ENCODE measurements at places on chromosomes 11 and 22.
A peak's percentile ranks its signal among the peaks of the same experiment; 100 is the strongest.

- peak; percentile 91 for DNase-seq
These were observed at the start of gene PHRF1 for GRCh38 chr11:575996-576768. TSS of gene PHRF1 (plus strand) at chr11:576470. CDS start at chr11:581513, 5,043 bp downstream.

DNA sequence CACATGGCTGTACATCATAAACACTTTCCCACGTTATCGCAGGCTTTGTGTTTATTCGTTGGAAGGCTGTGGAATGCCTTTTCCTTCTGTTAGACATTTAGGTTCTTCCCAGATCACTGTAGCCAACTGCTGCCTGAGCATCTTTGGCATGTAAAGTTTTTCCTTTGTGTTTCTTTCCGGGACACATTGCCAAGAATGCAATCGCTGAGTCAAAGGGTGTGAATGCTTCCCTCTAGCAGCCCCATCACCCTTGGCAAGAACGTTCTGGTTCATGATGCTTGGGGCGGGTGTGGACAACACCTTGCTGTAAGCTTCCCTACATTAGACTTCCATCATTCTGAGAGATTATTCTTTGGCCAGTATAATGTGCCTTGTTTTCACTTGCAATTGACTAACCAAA lies 136.2 kb downstream of the OSBP2 start:
- no peak for DNase-seq

DNA sequence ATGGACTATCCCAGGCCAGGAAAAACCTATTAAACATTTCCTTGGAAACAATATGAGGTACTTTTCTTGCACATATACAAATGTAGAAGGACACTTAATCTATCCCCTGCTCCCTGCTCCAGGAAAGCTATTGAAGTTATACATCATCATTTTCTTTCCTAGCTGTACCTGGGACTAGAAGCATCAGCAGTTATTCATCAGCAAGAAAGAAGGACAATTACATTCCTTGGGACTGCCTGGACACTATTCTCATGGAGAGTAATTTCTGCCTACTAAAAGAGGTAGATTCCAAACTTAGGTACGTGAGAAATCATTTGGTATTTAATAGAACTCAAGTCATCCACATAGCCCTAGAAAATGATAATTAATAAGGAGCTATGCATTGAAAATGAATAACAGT lies 51.0 kb upstream of the PICALM start:
- no peak for DNase-seq

- no peak for DNase-seq
These were observed 67.9 kb upstream of the SLC35C1 start for GRCh38 chr11:45737056-45737455.

DNA sequence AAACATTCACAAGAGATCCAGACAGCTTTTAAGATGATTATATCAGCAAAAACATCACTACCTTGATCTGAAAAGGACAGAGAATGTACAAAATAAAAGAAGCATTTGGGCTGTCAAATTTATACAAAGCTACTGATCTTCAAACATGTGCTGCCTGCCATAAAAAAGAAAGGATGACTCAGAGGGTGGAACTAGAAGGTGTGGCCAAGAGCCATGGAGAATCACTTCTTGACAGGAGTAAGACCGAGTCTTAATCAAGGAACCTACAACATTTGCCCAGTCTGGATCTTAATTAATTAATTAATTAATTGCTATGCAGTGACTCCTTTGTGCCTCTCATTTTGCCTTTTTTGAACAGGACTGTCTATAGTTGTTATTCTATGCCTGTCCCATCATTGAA lies 33.2 kb downstream of the C11orf96 start:
- DNase-seq = no peak

DNA sequence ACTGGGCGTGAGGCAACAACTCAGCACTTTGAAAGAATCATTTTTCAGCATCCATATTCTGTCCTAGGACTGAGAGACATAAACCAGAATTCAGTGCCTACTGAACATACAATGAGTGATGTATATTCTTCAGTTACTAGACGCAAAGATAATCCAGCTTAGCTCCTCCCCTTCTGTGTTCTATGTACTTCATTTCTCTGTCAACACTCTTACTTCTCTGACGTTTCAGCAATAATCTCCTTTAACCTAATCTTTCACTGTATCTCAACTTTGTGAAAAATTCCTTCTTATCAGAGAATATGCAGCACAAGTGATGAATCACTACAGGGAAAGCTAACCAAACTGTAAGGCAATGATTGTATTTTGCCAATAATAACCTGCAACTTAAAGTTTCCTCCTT lies 2.5 kb upstream of the OR51B5 start:
- no peak for DNase-seq

DNA sequence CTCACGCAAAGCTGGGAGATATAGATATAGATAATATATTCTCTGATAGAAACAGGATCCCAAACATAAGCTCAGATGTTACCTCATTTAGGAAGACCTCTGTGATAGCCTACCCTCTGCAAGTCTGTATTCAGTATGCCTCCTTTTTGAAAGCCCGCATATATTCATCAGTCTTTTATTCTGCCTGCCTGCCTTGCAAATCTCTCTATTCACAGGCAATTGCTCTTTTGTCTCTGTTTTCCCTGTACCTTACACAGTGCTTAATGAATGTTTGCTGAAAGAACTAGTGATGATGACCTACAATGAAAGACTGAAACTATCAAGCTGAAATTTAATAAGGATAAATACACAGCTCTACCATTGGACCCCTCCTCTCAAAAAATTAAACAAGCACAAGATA lies 18.4 kb downstream of the DEUP1 start:
- DNase-seq = no peak

- DNase-seq = no peak
These were observed 27.6 kb upstream of the APLP2 start for GRCh38 chr11:130042093-130042591.

DNA sequence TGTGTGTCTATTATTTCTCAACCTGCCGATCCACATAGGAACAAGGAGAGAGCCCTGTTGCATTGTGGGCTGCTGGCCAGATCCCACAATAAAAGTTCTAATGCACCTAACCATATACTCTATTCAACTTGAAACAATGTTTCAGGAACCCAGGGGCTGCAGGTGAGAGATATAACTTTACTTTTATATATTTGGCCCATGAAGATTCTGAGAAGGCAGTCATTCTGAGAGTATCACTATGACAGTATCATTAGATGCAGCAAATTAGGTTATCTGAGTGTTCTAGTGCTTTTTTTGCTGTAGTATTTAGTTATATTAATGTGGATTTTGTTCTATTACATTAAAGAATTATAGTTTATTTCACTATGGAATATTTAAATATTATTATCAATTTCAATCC lies 655.1 kb upstream of the ARHGAP42 start:
- DNase-seq = no peak

DNA sequence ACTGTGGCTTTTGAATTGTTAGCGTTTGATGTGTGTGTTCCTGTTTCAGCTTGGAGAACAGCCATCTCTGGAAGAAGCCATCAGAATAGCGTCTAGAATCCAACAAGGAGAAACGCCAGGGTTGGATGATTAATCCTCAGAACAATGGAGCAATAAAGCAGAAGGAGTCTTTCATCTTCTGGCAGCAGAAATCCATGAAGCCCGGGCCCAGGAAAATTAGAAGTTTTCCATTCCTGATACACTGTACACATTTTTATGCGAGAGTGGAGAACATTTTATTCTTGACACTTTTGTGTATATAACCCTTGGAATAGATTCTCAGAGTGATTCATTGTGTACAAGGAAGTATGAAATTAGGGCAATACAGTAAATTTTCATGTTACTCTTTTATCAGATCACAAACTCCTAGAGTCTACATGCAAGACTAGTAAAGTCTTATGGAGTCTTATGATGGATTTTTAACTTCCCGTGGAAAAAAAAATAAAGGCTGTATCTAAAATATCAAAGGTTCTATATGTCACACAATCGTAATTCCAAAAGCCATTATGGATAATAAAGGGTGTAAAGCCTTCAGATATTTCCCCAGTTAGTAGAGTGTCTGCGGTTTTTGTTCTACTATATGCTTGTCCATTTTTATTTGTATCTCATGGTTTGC lies 45.9 kb upstream of the WEE1 start:
- DNase-seq = no peak

DNA sequence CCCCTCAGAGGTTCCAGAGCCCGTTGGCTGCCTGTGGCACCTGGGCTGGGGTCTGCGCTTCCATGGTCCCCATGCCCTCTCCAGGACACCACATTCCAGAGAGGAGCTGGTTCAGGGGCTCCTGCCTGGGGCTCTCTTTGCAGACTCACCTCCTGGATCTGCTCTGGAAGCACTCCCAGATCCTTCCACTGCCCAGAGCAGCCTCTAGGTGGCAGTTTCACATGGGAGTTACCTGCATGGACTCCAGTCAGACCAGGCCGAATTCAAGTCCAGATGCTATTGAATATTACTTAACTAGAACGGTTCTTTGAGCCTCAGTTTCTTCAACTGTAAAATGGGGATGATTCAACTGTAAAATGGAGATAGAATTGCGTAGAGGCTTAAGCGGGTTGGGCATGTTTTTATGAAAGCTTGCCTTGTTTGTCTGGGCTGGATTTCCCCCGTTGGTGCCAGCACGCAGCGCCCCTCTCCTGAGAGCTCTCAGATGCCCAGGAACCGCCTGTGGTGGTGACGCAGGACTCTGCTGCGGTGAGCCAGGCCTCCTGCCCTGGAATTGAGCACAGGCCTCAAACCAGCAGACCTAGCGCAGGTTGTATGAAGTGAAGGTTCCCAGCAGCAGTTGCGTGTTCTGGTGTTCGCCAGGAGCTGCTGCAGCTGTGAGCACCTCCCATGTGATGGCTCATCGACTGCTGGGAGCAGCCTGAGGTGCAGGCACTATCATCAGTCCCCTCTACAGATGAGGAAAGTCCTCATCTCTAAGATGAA lies 44.2 kb downstream of the LMO1 start:
- peak; percentile 30 for DNase-seq

- DNase-seq = no peak
These were observed 80.5 kb downstream of the TP53I11 start for GRCh38 chr11:44870181-44870580.

- DNase-seq = no peak
These were observed 100.5 kb downstream of the TTC17 start for GRCh38 chr11:43459246-43459645.

- DNase-seq = no peak
These were observed 94.5 kb downstream of the ME3 start for GRCh38 chr11:86577644-86578636.

DNA sequence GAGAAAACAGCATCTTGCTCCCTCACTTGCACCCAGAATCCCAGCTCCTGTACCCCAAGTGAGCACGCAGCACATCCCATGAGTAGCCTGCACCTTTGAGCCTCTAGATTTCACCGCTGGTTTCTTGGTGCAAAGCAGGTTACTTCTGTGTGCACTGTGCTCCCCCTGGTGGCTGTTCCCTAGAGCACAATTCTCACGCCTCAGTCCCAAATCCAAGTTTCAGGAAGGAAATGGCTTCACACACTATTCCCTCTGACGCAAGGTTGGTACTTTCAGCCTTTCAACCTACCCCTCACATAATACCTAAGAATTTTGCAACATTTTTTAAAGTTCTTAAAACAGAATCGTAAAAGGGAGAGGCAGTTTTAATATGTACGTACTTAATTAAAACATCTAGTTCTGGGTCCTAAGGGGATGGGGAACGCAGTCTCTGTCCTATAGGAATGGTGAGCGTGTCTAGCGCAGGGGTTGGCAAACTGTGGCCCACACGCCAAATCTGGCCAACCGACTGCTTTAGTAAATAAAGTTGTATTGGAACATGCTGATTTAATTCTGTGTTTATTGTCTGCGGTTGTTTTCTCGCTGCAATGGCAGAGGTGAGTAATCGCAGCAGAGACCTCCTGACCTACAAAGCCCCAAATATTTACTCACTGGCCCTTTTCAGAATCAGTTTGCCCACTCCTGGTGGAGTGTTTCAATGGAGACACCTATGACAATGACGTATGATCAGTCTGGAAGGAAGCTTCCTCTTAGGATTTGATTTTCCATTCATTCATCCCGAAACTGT lies 27.5 kb downstream of the DHCR7 start:
- DNase-seq = peak; percentile 66

GRCh38 chr11:134343646-134344045 lies 11.9 kb downstream of the GLB1L2 start:
- DNase-seq = no peak

- DNase-seq = peak; percentile 69
These were observed 48.0 kb downstream of the MYO7A start for GRCh38 chr11:77175869-77176539.

- DNase-seq = peak; percentile 40
These were observed 34.8 kb upstream of the PSMA1 start for GRCh38 chr11:14554959-14555358.

DNA sequence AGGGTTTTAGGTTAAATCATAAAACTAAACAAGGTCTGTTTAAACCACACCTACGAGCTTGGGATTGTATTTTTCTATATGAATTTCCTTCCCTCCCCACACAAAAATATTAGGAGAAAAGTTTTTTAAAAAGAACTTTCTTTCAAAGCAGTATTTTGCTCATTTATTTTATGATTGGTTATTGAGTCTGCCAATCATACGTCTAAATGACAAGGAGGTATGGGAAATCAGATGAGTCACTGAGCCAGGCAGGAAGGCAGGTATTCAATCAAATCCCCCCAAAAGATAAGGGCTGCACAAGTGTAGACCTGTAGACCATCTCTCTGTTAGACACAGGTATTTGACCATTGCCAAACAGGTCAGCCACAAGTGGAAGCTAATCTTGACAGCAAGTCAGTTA lies 440.1 kb upstream of the CCDC90B start:
- no peak for DNase-seq

- no peak for DNase-seq
These were observed 6.0 kb downstream of the SYN3 start for GRCh38 chr22:33051960-33052839.

DNA sequence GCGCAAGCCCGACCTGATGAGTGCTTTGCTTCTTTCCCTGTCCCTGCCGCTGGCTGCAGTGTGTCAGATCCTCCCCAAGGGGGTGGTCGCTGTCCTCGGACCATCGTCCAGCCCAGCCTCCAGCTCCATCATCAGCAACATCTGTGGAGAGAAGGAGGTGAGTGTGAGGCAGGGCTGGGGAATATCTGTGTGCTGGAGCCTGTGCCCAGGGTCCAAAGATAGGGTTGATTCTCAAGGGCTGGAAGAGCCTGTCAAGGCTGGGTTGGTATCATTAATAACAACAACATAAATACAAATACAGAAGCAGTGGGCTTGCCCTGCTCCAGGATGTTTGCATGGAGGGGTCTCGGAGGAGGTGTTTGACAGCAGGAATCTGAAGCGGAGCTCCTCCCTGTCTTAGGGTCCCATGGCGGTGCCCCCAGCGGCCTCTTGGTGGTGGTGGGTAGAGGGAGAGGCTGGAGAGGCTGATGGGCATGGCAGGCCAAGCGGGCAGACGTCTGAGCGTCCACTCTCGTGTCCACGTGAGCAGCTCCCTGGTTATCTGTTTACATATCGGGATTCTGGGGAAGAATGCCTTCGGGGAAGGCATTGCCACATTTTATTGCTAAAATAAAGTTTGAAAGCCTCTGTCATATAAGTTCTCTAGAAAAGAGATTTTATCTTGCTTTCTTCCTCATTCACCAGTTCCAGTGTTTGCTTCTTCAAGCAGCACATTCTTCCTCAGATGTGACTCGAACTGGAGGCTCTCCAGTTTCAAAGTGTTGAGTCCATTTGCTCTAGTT lies 208.4 kb upstream of the TBCEL start:
- DNase-seq = no peak

GRCh38 chr11:71495286-71496230 lies 31.5 kb upstream of the KRTAP5-7 start:
- DNase-seq = no peak

- no peak for DNase-seq
These were observed 182.9 kb upstream of the CTSC start for GRCh38 chr11:88520391-88520790.

Data from KBM-7 (cell line).